ENCODE measurements at places on chromosomes 4 and X.

DNA sequence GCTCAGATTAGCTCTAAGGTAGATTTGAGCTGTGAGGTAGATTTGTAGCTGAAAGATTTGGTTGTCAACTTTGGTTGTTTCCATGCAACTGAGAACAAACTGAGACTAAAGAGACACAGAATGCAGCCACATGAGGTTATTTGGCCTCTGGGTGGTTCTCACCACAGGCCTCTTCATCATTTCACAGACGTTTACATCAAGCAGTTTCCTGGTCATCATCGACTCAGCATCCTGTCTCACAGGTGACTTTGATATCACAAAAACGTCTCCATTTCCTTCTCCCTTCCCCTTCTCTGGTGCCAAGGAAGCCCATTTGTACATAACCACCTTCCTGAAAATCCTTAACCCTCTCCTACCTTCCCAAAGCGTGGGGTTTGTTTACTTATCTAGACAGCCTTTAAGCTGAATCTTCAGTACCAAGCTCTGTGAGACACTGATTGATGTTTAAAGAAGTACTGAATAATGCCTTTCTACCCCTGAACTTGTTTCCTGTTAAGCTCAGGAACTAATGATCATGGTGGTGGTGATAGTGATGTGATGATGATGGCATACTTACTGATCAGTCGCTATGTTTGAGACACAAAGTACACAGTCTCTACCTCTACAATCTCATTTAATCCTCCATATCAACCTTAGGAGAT is 81.9 kb downstream of the FAM114A1 start:
- DNase-seq, result no peak

DNA sequence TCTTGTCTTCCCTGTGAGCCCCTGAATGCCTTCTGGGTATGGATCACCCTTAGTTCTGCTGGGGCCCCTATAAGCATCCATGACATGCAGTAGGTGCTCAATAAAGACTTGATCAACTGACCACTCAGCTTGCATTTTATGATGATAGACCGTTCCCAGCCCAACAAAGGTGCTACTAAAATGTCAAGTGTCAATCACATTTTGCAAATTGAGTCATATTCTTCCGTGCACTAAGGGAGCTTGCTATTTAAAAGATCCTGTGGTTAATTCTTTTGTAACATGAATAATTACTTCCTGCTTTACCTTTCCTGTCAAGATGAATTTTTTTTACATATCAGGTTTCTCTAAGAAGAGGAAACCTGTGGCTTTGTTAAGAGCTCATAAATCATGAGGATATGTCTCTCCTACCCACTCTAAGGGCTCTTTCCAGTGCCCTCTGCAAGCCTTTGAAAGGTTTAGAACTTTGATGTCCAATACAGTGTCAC is 47.6 kb downstream of the SH3KBP1 start:
- no peak for DNase-seq

DNA sequence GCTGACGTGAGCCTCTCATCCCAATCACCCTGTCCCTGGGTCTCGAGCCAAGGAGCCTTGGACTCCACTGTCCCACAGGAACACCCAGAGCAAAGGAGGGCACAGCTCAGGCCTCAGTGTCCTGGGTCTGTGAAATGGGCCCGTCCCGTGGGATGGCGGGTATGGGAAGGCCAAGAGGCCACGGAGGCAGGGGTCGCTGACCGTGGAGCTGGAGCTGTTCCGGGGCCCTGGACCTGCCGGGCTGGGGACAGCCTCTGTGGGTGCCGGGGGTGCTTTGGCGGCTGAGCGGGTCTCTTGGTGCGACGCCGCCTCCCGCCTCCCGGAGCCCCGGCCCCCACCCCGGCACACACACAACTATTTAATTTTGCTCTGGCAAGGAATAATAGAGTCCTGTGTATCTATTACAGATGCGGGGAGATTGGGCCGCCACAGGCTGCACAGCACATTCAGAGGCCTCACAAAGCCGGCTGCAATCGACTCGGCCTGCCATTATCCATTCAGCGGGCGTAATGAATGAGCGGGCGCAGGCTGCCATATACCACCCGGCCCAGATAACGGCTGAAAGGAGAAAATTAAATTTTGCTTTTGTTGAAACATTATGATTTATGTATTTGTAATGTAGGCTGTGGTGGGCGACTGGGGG is 83.9 kb upstream of the NKX1-1 start:
- no peak for DNase-seq

DNA sequence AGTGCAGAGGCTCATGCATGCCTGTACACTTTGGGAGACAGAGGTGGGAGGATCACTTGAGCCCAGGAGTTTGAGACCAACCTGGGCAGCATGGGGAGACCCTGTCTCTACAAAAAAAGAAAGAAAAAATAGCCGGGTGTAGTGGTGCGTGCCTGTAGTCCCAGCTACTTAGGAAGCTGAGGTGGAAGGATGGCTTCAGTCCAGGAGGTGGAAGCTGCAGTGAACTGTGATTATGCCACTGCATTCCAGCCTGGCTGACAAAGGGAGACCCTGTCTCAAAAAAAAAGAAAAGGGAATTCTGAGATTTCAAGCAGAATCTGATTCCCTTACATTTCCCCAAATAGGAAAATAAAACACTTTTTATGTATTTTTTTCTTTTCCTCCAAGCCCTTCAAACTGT is 83.5 kb downstream of the SYNPO2 start:
- no peak for DNase-seq

- no peak for DNase-seq
Measured at GRCh38 chr4:90027565-90027964, 99.6 kb upstream of the CCSER1 start.

- no peak for DNase-seq
Measured at GRCh38 chrX:71617742-71618141, 569 bp downstream of the CXCR3 start.

DNA sequence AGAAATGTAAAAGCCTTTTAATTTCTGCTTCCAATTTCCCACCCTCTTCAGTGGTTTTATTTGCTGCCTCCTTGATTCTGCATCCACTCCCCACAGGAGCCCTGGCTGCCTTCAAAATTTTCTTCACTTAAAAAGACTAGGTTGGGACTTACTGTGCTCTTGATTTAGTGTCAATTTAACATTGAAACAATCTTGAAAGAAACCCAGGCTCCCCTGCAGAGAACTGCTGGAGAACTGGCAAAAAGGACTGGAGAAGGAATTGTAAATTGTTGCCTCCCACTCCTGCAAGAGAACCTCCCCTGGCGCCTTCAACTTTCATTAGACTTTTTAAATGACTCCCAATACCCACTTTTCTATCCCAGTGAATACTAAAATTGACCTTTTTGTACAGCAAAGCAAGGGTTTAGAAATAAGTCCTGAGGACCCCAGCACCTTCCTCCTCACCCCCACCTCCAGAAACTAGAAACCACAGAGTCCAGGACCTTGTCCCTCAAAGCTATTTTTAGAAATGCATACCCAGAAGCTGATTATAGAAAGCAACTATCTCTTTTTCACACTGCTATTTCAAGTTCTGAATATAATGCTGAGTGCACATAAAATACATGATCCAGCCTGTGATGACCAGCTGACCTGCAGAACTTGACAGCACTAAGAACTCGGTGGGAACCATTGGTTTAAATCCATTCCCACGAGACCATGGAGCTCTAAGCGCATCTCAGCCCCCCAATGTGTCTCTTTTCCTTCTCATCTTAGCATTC is 155.5 kb downstream of the INPP4B start:
- DNase-seq, result no peak

DNA sequence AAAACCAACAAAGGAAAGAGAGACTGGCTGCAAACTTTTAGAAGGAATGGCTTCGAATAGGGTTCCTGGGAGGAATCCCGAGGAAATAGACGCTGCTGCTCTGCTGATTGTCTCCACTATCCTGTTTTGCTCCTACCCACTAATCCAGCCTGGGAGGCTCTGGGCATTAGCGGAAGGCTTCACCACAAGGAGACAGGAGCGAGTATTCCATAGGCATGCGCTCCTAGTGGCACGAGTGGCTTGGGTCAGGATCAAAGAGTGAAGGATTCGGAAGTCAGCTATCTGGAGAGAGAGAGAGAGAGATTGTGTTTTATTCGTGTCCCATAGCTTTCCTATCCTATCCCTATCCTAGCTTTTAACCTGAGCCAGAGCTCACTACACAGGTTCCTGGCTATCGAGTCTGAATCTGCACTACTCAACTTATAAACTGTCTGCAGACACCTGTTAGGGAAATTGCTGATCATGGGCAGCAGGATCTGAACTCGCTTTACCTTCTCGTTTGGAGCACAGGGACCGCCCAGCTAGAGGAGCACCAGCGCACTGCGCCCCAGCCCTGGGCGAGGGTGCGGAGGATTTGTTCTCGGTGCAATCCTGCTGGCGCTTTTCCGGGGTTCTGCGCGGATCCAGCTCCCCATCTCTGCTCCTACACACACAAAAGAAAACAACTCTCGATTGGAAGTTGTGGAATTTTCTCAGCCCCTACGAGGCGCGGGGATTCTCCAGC is 740 bp upstream of the NPY2R start:
- DNase-seq, result no peak

DNA sequence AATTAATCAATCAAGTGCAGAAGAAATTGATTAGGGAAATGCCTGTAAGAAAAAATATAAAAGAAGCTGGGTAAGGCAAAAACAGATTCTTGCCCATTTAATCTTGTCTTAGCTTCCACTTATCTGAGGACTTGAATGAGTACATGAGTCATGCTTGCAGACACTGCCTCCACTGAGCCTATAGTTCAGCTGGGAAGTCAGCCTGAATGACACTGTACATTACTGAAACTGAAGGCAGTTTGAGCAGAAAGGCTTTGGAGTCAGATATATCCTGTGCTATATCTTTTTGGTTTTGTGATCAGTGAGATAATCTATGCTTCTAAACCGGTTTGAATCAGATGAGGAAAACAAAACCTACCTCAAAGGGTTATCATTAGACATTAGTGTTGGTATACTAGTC is 61.3 kb downstream of the NUDT11 start:
- no peak for DNase-seq

DNA sequence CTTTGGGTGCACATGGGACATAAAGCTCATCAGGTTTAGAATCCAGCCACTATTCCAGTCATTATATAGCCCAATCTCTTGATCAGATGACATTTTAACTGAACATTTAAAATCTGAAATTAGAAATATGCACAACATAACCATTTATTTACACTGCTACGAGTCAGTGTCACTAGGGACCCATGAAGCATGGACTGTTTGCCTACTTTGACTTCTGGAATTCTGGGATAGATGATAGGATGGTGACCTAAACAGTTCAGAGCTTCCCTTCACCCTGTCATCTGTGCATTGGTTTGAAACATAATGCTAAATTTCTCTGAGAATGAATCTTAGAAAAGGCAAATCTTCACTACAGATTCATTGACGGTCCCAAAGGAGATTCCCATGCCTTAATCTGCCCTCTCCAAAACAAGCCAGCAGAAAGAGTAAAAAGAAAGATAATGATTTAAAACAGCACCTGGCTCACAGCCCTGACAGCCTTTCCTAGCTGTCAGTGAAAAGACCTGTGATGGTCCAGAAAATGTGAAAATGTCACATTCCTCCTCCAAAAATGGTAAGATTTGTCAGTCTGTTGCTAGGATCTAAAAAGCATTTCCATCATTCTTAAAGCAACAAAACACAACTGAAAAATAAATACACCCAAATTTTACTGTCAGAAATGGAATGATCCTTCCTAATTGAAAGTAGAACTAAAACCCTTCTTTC is 18.9 kb upstream of the HERC3 start:
- DNase-seq, result no peak

DNA sequence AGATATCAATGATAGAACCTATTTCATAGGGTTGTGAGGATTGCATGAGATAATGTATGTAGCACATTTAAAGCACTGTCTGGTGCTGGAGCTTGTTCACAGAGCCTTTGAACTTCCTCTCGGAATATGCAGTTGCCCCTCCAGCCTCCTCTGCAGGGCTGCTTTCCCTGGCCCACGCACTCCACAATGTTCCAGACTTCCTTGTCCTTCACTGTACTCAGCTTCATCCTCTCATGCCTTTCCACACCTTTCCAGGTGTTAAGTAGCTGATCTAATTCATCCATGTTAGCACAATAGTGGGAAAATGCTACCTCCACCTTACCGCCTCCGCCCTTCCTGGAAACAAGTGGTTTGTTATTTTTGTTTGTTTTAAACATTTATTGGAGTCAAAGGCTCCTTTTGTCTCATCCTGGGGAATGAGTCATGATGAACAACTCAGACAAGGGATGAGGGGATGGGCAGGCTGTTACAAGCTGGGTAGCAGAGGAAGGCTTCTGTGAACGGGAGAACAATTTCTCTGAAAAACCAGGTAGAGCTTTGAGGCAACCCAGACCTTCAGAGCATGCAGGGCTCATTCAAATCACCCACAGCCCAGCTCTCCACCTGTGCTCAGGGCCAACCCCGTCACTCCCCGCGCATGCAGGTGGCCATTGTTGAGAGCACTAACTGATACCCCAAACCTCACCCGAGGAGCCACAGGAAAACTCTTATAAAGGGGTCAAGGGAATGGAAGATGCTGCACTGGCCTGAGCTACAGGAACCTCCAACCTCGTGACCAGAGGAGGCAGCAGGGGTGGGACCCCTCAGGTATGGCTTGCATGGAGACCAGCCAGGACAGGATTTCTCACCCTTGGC is 84.9 kb upstream of the TBL1X start:
- no peak for DNase-seq

DNA sequence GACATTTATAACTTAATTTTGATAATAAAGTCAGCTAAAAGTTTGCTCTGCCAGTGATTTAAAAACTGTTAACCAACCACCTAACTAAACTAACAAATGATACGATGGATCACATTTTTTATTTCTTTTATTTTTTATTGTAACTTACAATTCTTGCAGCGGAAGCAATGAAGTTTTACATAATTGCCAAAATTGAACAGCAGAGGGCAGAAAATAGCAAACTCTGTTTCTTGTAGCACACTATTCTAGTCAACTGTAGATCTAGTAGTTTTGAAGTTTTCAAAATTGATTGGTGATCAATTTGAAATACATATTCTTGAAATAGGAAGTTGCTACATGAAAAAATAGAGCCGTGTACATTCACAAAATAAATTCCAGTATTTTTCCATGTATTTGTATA is 2.8 kb upstream of the GRIA2 start:
- DNase-seq, result no peak
